ENCODE measurements at places on chromosomes 7 and 10.

DNA sequence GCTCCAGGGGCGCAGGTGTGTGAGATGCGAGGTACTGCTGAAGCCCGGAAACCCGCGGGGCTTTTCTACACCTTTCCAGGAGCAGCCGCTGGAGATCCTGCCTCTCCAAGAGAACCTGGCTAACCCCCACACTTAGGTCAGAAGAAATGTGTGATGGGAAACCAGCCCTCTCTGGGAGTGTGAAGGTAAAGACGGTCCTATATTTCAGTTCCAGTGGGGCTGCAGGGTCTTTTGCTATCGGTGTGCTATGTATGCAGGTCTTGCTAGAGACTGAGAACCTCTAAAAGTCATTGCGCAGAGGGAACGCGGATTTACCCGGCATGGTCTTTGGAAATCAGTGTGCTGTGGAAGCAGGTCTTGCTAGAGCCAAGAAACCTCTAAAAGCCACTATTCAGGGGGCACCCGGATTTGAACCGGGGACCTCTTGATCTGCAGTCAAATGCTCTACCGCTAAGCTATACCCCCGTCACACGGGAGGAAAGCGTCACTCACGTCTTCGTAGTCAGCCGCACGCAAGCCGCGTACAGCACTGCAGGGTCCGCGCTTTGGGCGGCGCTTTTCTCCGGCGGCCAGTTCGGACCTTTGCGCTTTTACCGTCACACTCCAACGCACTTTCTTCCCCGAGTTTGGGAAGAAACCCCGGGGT is 46.0 kb downstream of the ZNF777 start:
- no peak for DNase-seq

GRCh38 chr10:132198381-132199181 is 11.8 kb downstream of the DPYSL4 start:
- DNase-seq = no peak

- no peak for DNase-seq
Observed at GRCh38 chr10:64368298-64368697, 847.1 kb downstream of the REEP3 start.

DNA sequence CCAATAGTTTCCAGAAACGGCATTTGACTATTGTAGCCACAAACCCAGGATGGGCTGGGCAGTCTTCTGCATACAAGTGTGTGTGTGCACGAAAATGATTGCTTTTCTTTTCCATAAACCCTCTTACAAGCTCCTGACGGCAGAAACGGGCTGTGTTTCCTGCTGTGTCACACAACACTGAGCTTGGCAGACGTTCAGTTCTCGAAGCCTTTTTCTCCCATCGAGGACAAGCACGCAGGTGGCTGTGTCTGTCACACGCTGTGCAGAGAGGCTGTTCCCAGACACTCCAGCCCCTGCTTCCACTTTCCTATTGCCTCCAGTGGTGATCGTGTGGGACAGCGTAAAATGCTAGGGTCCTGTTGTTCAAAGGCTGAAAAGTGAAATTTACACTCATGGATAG is 32.1 kb downstream of the RBAK start:
- DNase-seq = no peak

- no peak for DNase-seq
Observed at GRCh38 chr7:115306586-115306985, 384.7 kb downstream of the MDFIC start.

- no peak for DNase-seq
Observed at GRCh38 chr7:18901351-18901750, 216.1 kb downstream of the TWIST1 start.

DNA sequence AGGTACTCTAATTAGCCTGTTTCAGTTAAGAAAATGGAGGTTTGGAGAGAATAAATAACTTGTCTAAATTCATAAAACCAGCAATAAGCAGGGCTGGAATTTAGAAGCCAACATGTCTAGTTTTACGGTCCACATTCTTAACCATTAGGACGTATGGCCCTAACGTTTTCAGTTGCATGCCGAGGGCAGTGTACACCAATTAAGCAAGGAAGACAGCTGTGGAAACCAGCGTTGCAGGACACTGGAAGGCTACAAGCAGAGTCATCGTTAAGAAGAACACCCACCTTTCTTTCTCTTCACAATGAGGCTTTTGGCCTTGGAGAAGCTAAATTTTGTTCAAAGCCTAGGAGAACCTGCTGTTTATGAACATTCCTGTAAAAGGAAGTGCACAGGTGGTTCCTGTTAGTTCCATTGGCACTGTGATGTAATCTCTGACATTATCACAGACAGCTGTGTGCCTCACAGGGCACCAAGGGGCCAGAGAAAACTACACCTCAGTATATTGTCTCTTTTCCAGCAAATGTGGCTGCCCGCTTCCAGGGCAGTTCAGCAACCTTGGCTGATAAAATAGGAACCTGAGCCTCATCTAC is 21.0 kb downstream of the MPP7 start:
- DNase-seq = no peak

All from memory B cell (primary cell).